Stimulated activated CD8-positive, alpha-beta memory T cell treated with anti-CD3 and anti-CD28 coated beads, Interleukin-15, amount 100 ng/mL, for 48 hours (primary cell): ENCODE measurements at places on chromosomes 1 and 21.

DNA sequence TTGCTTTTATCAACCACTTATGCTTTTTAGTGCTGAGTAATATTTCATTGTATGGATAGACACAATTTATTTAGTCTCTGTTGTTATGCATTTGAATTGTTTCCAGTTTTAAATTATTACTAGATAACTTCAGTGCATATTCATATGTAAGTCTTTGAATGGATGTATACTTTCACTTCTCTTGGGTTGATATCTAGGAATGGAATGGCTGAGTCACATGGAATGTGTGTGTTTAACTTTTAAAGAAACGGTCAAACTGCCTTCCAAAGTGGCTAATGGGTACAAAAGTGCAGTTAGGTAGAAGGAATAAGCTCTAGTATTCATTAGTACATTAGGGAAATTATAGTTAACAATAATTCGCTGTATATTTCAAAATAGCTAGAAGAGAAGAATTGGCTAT is 82.4 kb downstream of the NPHS2 start:
- no peak for DNase-seq

- no peak for DNase-seq
Observed at GRCh38 chr1:42420911-42421585, 34.8 kb downstream of the ZMYND12 start.

- DNase-seq: no peak
Observed at GRCh38 chr1:157407917-157408525, 144.3 kb downstream of the FCRL5 start.

GRCh38 chr1:228084797-228085196 is 2.3 kb downstream of the ARF1 start:
- DNase-seq: no peak

GRCh38 chr1:175152006-175152652 is 40.4 kb downstream of the KIAA0040 start:
- DNase-seq: peak; percentile 29

DNA sequence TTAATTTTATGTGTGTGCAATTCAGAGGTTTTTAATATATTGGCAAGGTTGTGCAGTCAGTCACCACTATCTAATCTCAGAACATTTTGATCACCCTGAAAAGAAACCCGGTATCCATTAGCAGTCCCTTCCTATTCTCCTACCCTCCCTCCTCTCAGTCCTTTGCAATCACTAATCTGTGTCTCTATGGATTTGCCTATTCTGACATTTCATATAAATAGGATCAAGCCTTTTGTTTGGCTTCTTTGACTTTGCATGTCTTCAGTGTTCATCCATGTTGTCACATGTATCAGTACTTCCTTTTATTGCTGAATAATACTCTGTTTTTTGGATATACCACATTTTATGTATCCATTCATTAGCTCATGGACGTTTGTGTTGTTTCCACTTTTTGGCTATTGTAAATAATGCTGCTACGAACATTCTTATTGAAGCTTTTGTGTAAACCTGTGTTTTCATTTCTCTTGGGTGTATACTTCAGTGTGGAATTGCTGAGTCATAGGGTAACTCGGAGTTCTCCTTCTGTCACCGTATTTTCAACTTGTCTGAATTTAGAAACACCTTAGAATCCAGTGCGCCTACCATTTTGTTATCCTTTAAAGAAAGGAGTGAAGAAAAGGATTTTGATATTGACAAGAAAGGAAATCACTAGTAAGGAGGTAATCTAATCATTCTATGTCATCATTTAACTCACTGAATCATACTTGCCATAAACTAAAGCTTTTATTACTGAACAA is 3.4 kb downstream of the CEP85 start:
- no peak for DNase-seq

GRCh38 chr1:31587720-31588423 is 11.6 kb downstream of the TINAGL1 start:
- peak; percentile 44 for DNase-seq

DNA sequence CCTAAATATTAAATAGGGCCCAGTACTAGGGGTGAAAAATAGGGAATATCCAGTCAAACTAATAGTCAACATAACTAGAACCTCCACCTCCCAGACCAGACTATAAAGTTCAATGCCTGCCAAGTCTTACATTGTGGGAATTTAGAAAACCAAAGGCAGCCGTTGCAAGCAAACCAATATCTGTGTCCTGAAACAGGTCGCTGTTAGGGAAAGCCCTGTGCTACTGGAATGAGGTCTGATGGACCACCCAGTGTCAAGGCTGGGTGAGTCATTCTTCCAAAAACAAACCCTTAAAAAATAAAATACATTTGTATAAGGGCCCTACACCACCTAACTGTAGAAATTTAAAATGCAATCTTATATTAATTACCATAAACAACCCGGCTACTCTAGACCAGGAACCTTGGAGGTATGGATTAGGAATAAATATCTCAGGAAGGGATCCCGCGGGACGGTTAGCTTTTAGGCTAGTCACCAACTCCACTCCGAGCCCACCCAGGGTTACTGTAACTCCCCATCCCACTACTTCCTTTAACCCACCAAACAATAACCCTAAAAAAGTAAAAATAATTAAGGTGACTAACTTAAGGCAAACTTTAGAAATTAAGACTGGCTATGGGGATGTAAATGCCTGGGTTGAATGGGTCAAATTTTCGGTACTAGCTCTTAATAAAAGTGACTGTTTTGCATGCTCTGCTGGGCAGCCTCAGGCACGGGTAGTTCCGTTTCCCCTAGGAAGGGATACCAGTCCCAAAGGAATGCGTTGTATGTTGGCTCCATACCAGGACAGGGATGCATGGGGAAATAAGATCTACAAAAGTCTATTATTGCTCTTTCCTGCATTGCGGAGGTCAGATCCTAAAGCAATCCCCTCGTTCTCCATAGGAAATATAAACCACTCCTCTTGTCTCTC is 65.4 kb upstream of the TLR5 start:
- no peak for DNase-seq

DNA sequence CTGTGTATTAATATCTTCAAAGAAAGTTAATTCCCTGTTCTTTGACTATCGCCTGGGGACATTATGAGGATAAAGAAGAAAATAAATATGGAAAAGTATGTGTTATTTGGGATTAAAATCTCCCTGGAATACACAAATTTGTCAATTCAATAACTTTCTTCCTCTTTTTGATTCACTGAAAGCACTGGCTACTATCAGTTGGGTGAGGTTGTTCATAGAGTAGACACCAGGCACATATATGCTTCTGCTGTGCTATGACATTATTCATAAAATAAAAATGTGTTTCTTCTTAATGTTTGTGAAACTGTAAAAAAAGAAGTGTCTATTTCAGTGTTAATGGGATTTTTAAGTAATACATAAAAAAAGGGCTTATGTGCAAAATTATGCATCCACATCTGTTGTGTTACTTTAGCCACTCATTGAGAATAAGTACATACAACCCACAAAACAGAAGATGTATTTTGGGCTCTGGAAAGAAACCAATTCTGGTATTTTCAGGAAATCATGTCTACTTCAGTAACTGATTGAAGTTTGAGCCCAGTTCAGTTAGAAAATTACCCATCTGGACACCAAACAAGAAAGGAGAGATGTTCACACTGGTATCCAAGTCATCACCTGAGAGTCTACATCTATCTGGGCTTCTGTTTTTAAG is 169.4 kb downstream of the GABPA start:
- no peak for DNase-seq

- DNase-seq: no peak
Observed at GRCh38 chr21:41318218-41318617, 1.6 kb downstream of the FAM3B start.

GRCh38 chr21:39010629-39011404 is 172.4 kb downstream of the PSMG1 start:
- no peak for DNase-seq

DNA sequence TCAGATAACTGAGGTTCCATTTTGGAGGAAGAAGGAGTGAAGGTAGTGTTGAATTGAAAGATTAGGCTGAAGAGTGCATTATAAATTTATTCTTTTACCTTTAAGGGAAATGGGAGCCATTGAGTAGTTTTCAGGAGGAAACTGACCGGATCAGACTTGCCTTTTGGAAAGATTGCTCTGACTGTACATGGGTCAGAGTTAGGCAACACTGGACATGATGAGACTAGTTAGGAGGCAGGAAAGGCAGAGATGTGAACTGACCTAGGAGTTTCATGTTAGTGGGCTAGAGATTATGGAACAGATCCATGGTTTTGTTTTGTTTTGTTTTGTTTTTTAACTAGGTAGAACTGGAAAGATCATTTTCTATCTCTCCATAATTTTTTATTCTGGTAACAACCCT is 78.2 kb downstream of the SNX7 start:
- DNase-seq: no peak

- no peak for DNase-seq
Observed at GRCh38 chr1:7620196-7620595, 150.9 kb upstream of the VAMP3 start.

DNA sequence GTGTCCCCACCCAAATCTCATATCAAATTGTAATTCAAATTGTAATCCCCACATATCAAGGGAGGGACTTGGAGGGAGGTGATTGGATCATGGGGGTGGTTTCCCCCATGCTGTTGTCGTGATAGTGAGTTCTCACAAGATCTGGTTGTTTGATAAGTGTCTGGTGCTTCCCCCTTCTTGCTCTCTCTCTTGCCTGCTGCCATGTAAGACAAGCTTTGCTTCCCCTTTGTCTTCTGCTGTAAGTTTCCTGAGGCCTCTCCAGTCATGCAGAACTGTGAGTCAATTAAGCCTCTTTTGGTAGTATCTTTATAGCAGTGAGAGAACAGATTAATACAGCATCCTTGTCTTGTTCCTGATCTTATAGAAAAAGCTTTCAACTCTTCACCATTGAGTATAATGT is 6.5 kb upstream of the LRRC39 start:
- no peak for DNase-seq

- peak; percentile 44 for DNase-seq
Observed at GRCh38 chr1:156689035-156689952, 12.1 kb upstream of the NES start.

- no peak for DNase-seq
Observed at GRCh38 chr1:192635939-192636338, at the start of gene RGS13. Gene RGS13 (plus strand): TSS chr1:192636147. CDS start chr1:192644335, 8,188 bp downstream.

- DNase-seq: no peak
Observed at GRCh38 chr1:8443558-8444194, 125.8 kb downstream of the SLC45A1 start.
